Astrocyte (in vitro differentiated cells and primary cell): ENCODE measurements at places on chromosomes 2 and 18.

DNA sequence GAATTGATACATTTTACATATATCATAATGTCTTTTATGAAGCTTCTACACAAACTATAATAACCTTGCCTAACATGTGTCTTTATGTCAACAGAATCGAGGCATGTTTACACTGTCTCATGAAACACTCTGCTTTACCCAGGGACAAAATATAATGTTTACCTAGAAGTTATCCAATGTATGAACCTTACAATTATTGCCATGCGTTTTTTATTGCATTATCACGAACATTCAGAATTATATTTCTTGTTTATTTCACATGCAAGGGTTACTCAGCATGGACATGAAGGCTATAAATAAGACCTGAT is 19.8 kb downstream of the LONRF2 start:
- no peak for DNase-seq

- DNase-seq, result no peak
Measured at GRCh38 chr2:134282629-134283400, 28.9 kb downstream of the MGAT5 start.

- DNase-seq, result no peak
Measured at GRCh38 chr2:238475566-238475965, 48.8 kb downstream of the ASB1 start.

DNA sequence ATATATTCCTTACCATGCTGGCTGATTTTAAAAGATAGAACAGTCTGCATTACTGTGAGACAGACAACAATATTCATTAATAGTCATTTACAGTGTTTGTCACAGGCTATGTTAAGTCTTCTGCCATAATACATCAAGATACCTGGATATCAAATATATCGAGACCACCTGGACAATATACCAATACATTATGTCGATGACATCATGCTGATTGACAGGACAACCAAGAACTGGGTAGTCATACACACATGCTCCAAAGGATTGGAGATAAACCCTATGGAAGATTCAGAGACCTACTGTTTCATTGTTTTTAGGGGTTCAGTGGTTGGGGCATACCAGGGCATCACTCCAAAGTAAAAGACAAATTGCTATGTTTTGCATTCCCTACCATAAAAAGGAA is 26.5 kb upstream of the SMCHD1 start:
- DNase-seq, result no peak

- DNase-seq, result no peak
Measured at GRCh38 chr18:3481696-3482210, 31.8 kb downstream of the TGIF1 start.

DNA sequence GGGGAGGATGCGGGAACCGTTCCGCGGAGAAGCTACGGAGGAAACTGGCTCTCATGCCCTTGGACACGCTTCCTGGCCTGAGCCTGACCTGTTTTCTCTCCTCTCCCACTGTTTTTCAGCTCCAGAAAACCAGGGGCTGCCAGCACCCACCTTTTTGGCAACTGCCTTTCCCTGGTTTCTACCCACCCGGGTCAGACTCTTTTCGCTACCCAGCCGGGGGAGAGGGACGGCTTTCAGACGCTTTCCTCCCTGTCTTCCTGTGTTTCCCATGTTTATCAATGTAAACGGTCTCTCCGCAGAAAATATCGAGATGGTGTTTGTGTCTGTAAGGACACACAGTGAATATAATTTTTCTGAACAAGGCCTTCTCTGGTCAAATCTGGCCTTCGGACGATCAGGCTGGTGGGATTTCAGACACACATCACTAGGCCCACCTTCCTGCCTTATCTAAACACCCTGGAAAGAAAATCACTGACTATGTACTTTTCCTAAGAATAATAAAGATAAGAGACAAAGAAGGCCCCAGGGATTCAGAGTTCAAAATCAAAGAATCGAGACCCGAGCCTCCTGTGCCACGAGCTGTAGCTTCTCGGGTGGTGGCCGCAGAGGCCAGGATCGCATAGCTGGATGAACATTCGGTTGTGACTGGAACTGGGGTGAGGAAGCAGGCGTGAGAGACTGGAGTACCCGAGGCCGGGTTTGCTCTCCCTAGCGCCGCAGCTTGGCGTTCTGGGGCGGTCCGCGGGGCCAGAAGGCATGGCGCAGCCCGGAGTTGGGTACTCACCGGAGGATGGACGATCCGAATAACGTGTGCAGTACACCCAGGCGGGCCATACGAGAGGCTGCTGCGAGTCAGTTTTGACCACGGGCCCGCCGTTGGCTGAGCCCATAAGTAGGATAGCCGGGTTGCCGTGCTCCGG is 1.7 kb downstream of the EN1 start:
- no peak for DNase-seq

DNA sequence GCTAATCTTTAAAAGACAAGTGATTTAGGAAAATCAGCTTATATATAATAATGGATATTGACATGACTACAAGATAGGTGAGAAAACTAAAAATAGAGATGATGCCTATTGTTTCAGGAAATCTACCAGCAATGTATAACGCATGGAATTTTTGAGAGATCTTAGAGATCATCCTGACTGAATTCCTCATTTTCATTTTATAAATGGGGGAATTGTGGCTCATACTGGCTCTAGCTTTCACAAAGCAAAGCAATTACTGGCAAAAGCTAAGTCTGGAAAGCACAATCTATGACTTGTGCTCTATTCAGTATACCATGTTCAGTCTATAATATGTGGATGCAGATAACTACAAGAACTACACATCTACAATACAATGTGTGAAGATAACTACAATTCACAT is 51.9 kb upstream of the FANCL start:
- DNase-seq, result no peak

- DNase-seq, result no peak
Measured at GRCh38 chr18:49850636-49851035, 37.3 kb upstream of the ACAA2 start.

DNA sequence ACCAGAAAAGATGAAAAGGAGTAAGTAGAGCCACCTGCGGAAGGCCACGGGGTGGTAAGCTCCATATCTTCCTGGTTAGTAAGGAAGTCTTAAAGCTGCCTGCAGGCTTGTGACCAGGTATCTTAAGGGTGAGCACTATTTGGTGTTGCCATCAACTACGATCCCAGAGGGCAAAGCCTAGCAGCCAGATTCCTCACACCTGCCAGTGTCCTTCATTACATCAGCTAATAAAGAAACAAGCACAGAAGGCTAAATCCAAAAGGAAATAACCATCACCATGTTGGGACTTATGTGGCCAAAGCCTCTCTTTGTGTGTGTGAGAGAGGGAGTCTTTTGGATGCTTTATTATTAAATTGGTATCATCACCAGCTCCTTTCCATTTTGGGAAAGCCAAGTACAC is 123.5 kb downstream of the ALK start:
- DNase-seq, result no peak

- peak; percentile 76 for DNase-seq
Measured at GRCh38 chr2:62938126-62938525, 112.5 kb upstream of the OTX1 start.

GRCh38 chr2:50343150-50343830 is 688.6 kb downstream of the NRXN1 start:
- DNase-seq, result no peak
